Lung microvascular endothelial cell (primary cell): ENCODE measurements at places on chromosomes 13 and 19. TPM values are rescaled to one million over a fixed set of nuclear protein-coding genes. Genes with fewer than 3 reads are reported as not detected.

DNA sequence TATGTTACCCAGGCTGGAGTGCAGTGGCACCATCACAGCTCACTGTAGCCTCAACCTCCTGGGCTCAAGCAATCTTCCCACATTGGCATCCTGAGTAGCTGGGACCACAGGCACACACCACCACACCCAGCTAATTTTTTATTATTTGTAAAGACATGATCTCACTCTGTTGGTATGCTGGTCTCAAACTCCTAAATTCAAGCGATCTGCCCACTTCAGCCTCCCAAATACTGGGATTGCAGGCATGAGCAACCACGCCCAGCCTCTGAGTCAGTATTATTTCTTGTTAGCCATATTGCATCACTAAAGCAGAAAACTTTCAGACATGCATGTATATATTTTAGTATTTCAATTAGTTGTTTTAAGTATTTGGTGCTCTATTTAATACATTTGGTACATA, 376.4 kb downstream of the GPC6 start:
- DNase-seq, result no peak

DNA sequence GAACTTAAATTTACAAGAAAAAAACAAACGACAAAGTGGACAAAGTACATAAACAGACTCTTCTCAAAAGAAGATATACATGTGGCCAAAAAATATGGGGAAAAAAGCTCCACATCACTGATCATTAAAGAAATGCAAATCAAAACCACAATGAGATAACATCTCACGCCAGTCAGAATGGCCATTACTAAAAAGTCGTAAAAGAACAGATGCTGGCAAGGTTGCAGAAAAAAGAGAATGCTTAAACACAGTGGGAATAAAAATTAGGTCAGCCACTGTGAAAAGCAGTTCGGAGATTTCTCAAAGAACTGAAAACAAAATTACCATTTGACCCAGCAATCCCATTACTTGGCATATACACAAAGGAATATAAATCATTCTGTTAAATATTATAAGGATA, 132.7 kb downstream of the UGGT2 start:
- DNase-seq, result no peak

- DNase-seq, result peak; percentile 24
Measured at GRCh38 chr19:14166999-14167575, 30.7 kb upstream of the ASF1B start.

DNA sequence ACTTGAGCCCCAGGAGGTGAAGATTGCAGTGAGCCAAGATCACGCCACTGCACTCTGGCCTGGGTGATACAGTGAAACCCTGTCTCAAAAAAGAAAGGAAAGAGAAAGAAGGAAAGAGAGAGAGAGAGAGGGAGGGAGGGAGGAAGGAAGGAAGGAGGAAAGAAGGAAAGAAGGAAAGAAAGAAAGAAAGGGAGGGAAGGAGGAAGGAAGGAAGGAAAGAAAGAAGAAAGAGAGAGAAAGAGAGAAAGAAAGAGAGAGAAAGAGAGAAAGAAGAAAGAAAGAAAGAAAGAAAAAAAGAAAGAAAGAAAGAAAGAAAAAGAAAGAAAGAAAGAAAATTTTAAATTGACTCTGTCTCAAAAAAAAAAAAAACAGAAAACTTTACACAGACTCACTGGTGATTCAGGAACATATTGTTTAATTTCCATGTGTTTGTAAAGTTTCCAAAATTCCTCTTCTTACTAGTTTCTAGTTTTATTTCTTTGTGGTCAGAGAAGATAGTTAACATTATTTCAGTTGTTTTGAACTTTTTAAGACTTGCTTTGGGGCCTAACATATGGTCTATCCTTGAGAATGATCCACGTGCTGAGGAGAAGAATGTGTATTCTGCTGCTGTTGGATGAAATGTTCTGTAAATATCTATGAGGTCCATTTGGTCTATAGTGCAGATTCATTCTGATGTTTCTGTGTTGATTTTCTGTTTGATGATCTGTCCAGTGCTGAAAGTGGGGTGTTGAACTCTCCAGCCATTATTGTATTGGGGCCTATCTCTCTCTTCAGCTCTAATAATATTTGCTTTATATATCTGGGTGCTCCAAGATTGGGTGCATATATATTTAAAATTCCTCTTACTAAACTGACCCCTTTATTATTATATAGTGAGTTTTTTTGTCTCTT, 204.4 kb upstream of the SERP2 start:
- no peak for DNase-seq

- no peak for DNase-seq
Measured at GRCh38 chr13:51666374-51666773, 82.1 kb downstream of the WDFY2 start.

- DNase-seq, result peak; percentile 96
Measured at GRCh38 chr13:73090116-73090822, 31.5 kb downstream of the KLF5 start.

DNA sequence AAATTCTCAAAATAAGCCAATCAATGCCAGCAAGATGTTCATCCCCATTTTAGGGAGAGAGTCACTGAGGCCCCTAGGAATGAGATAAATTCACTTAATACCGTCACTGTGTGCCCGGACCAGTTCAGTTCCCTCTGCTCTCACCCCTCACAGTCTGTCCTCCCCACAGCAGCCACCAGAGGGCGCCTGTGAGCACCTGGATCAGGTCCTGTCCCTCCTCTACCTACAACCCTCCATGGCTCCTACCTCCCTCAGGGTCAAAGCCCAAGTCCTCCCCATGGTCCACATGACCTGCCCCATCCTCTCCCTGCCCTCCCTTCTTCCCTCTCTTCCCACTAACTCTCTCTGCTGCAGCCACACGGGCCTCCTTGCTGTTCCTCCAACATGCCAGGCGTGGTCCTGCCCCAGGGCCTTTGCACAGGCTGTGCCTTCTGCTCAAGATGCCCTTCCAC, 42.0 kb upstream of the NFIC start:
- peak; percentile 56 for DNase-seq

DNA sequence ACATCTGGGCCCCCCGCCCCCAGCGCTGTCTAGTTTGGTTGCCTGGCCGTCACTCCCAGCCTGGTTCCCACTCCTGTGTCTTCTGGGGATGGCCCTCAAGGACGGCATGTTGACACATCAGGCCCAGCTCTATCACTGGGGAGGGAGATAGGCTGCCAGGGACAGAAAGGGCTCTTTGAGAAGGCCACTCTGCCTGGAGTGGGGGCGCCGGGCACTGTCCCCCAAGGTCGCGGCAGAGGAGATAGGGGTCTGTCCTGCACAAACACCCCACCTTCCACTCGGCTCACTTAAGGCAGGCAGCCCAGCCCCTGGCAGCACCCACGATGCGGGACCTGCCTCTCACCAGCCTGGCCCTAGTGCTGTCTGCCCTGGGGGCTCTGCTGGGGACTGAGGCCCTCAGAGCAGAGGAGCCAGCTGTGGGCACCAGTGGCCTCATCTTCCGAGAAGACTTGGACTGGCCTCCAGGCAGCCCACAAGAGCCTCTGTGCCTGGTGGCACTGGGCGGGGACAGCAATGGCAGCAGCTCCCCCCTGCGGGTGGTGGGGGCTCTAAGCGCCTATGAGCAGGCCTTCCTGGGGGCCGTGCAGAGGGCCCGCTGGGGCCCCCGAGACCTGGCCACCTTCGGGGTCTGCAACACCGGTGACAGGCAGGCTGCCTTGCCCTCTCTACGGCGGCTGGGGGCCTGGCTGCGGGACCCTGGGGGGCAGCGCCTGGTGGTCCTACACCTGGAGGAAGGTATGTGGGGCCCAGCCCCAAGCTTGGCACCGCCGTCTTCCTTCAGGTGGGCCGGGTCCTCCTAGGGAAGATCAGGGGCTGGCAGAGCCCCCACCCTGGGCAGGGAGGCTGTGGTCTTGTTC, at the start of gene AMH:
AMH (plus strand) TSS at position 314 of the 857 bp plus-strand sequence; CDS start at position 324, 10 bp downstream.
- no peak for DNase-seq

- no peak for DNase-seq
Measured at GRCh38 chr19:8648240-8648639, 17.8 kb downstream of the NFILZ start.

GIPR gene
- total RNA-seq, result under 0.01 TPM in 2 replicates

ZNF529 gene
- total RNA-seq, result 3.5 and 6.0 TPM in 2 replicates

S1PR5 gene
- under 0.01 TPM in 2 replicates for total RNA-seq
